ENCODE measurements at places on chromosomes 7 and 10. TPM values are rescaled to one million over a fixed set of nuclear protein-coding genes. Genes with fewer than 3 reads are reported as not detected.

CDK14 gene
- 88.5 TPM for total RNA-seq

ASZ1 gene
- total RNA-seq: not detected

ABHD11 gene
- 17.5 TPM for total RNA-seq

SCART1 gene
- total RNA-seq: 2.9 TPM

CALN1 gene
- total RNA-seq: 9.8 TPM

STEAP4 gene
- total RNA-seq: 20.4 TPM

CLRN3 gene
- total RNA-seq: not detected

ABI1 gene
- 54.2 TPM for total RNA-seq

TSPAN12 gene
- 23.3 TPM for total RNA-seq
